ENCODE measurements at places on chromosomes 6 and 20.

DNA sequence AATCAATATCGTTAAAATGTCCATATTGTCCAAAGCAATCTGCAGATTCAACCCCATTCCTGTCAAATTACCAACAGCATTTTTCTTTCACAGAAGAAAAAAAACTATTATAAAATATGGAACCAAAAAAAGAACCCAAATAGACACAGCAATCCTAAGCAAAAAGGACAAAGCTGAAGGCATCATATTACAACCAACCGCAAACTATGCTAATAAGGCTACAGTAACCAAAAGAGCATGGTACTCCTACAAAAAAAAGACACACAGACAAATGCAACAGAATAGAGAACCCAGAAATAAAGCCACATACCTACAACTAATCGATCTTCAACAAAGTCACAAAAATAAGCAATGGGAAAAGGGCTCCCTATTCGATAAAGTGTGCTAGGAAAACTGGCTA lies 49.2 kb downstream of the RNGTT start:
- DNase-seq = no peak

DNA sequence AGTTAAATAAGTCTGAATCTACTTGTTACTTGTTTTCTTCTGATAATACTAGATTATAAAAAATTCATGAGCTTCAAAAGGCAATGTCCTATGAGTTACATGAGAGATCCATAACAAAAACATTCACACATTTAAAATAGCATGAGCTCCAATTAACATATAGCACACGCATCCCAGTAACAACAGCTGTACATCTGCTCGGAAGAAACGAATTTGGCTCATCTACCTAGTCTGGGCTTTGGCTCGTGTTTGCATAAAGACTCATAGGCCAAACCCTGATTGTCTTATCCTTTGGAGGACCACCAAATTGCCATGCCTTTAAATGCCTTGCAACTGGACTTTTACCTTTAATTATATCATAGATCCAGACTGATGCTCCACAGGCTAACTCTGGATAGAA lies 259.7 kb upstream of the CHD6 start:
- DNase-seq = no peak

DNA sequence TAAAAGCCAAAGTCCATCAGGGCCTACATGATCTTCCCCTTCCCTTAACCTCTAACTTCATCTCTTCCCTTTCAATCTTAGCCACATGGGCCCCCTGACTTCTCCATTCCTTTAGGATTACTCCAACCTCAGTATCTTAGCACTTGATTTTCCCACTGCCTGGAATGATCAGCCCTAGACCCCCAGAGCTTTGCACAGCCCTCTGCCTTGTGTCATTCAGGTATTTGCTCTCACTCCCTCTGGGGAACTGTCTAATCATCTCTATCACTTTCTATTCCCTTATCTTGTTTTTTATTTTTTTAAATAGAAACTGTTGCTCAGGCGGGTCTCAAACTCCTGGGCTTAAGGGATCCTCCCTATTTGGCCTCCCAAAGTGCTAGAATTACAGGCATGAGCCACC lies 13.3 kb upstream of the ZNFX1 start:
- DNase-seq = no peak

- no peak for DNase-seq
Measured at GRCh38 chr6:87444362-87444761, 28.4 kb upstream of the SLC35A1 start.

DNA sequence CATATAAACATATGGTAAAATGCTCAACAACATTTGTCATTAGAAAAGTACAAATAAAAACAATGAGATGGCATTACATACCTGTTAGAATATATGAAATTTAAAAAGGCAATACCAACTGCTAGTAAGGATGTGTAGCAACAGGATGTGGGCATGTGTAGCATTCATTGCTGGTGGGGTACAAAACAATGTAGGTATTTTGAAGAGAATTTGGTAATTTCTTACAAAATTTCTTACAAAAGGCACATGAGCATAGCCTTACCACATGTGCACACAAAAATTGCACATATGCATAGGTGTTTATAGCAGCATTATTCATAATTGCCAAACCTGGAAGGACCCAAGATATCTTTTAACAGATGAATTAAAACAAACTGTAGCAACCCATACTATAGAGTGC lies 1355.1 kb upstream of the CITED2 start:
- DNase-seq = no peak

DNA sequence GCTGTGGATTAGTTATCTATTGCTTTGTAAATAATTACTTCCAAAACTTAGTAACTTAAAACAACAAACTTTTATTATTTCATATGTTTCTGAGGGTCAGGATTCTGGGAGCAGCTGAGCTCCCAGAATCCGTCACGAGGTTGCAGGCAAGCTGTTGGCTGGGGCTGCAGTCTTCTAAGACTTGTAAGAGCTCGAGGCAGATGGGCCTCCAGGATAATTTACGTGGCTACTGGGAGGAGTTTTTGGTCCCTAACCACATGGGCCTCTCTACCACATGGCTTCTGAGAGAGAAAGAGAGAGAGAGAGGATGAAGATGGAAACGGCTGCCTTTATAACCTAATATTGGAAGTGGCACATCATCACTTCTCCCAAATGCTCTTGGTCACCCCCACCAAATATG lies 64.9 kb upstream of the SULF2 start:
- DNase-seq = no peak

GRCh38 chr20:32907886-32908285 lies 49.2 kb downstream of the EFCAB8 start:
- no peak for DNase-seq

DNA sequence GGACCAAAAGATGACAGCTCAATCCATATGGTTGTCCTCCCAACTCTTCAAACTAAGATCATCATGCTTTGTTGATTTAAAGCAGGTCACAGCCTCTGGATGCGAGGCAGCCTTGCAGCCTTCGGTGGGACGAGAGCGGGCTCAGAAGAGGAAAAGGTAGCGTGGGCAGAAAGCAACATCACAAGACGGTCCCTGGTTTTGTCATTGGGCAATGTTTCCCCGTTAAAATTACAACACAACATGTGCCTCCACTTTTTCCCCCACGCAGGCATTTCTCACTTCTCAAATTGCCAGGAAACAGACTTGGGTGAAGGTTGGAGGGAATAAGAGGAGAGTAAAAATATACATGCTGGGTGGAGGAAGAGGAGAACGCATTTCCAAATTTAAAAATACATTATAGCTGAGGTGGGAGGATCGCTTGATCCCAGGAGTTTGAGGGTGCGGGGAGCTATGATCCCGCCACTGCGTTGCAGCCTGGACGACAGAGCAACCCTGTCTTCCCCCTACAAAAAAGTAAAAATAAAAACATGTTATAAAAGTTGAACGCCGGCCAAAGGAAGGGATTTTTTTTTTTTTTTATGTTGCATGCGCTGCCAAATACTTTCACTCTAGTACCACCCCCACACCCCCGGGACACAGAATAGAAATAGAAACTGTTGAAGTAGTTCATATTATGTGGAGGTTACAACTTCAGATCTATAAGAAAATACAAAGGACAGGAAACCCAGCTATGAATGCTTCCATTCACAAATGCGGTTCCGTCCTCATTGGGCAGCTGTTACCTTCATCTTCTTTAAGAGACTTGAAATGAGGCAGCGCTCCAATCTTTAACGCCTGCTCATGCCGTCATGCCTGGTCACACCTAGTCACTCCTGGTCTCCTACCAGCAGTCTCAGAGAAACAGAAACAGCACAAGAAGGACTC lies 13.9 kb upstream of the NAA20 start:
- DNase-seq = no peak

DNA sequence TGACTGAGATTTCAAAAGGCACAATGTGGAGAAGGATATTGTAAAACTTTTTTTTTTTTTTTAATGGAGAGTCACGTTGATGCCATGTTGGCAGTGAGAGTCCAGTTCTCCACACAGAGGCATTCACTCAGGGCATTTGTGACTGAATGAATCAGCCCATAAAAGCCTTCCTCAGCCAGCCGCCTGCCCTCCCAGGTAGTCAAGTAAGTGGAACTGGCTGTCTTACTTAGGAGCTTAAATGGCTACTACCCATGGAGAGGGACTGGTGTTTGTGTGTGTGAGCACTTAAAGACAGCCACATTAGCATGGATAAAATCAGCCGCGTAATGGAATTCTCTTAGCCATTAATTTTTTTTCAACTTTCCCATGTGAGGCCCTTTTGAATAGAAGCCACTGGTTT lies 12.6 kb downstream of the AAR2 start:
- no peak for DNase-seq

- no peak for DNase-seq
Measured at GRCh38 chr6:105212587-105212986, 32.8 kb upstream of the POPDC3 start.

- no peak for DNase-seq
Measured at GRCh38 chr20:10522328-10522727, 87.2 kb downstream of the SLX4IP start.

DNA sequence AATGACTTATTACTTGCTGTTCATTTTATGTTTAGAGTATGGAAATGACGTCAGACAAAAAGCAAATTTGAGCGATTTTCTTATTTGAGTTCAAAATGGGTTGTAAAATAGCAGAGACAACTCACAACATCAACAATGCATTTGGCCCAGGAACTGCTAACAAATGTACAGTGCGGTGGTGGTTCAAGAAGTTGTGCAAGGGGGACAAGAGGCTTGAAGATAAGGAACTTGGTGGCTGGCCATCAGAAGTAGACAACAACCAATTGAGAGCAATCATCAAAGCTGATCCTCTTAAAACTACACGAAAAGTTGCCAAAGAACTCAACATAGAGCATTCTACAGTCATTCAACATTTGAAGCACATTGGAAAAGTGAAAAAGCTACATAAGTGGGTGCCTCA lies 43.8 kb downstream of the REV3L start:
- no peak for DNase-seq

- DNase-seq = no peak
Measured at GRCh38 chr6:108651340-108652227, 90.9 kb downstream of the FOXO3 start.

DNA sequence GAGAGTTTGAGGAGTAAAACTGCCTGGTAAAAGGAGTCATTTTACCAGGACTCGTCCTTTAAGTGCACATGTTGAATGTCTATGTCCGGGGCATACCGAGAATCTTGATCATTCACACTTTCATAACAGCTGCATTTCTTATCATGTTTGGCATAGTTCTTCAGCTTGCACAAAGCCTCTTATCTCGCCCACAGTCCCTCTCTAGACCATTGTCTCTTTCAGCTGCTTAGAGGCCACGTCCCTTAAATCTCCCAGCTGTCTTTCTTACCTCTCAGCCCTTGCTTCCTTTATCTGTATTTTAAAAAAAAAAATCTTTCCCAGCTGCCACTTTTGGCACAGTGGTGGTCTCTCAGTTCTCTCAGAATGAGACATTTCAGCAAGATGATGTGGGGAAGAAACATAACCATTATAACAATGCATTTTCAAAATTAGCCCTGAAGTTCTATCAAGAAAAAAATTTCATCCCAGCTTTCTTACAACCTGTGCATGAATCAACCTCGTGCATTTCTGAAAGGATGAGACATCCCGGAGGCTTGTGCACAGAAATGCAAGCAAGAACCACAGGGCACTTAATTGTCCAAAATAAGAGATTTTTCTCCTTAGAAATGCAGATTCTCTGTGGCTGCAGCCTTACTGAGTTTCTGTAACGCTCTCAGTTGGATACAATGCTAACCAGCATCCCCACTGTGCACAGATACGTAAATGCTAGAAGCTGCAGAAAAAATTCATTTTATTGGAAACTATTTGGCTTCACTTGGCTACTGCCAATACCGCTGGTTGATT lies 24.2 kb downstream of the RBM24 start:
- no peak for DNase-seq

- no peak for DNase-seq
Measured at GRCh38 chr6:169832247-169832948, 81.0 kb downstream of the ERMARD start.

DNA sequence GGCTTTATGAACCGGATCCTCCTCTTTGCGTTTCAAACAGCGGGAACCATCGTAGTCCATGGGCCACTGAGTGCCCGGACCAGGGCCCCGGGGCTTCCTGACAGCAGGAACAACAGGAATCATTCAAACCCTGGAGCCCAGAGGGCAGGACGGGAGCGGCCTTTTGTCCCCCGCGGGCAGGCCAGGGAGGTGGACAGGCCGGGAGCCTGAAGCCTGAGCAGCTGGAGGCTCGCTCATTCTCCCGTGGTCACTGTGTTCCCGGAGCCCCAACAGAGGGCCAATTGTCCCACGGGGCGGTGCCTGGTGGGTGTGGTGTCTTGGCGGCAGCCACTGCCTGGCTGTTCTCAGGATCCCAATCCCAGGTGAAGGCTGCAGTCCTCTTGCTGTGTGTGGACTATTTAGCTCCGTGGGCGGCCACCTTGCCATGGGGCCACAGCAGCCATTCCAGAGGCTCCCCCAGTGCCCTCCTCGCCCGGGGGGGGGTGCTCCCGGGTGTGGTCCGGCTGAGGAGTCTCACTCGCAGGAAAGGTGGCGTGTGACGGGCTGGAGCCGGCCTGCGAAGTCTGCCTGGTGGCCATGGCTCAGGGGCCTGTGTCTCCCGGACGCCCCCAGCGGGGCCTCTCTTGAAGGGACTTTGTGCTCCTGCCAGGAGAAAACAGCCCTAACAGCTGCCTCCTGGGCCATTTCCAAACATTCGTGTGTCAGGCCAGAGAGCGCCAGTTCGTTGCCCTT lies 77.2 kb upstream of the BHLHE23 start:
- no peak for DNase-seq

- no peak for DNase-seq
Measured at GRCh38 chr6:163983679-163984078, 569.2 kb downstream of the QKI start.

DNA sequence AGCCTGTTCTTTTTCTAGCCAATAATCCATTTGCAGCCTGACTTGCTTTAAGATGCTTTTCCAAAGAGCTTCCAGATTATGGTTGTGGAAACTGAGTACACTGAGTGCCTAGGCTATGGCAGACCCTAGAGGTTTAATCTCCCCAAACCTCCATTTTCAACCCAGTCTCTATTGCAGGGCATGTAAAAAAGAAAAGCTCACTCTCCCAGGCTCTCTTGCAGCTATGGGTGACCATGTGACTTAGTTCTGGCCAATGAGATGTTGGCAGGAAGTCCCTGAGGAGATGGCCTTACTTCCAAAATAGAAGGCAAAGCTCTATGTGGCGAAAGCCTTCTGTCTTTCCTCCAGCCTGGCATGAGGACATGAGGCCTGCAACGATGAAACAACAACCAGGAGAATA lies 3.8 kb downstream of the PDRG1 start:
- DNase-seq = no peak

DNA sequence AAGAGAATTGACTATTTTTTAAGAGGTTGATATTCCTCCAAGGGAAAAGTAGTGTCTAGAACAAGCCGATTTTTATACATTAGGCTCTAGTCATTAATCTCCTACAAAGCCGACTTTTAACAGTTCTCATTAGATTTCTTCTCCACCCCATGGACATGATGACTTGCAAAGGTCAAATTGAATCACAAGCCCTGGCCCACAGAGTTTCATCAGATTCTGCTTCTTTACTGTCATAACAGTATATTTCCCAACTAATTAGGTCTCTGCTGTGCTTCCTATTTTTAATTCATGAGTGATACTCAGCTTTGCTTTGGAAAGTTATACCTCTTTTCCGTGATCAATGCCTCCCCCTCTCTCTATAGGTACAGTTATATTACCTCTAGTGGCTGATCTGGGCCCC lies 90.6 kb upstream of the ADGRB3 start:
- no peak for DNase-seq

GRCh38 chr20:59864726-59865125 lies 68.7 kb downstream of the SYCP2 start:
- DNase-seq = no peak
